HS-5 (cell line): ENCODE measurements at places on chromosomes 1 and 21.

DNA sequence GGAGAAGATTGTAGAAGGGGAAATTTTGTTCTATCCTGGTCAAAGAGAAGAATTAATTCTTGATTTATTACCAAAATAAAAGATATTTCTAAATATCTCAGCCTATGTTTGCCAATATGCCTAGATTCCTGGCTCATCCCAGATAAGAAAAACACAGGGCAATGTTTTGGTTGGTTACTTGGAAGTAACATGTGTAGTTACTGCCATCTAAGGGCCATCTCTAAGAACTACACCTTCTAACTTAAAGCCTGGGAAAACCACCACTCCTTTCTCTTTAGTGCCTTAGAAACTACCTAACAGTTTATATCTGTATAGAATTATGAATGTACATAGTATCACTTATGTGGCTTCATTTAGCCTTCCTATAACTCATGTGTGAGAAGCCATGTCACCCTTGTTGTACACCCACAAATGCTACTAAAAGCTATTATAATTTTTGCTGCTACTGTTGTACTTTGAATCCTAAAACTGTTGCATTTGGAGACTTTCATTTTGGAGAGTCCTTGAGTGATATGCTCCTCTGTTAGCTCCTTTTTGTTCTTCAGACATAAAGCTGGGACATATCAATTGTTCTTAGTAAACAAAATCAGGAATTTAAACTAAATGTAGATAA, 4.5 kb downstream of the AIM2 start:
- DNase-seq: peak; percentile 33

GRCh38 chr1:162011337-162012012, 12.2 kb downstream of the OLFML2B start:
- no peak for DNase-seq

GRCh38 chr1:163056831-163057230, 12.3 kb upstream of the RGS4 start:
- no peak for DNase-seq

GRCh38 chr1:244314921-244315559, 136.7 kb downstream of the ADSS2 start:
- DNase-seq: no peak
